NCI-H82 (cell line): ENCODE measurements at places on chromosomes 2 and 18.

- DNase-seq, result no peak
Measured at GRCh38 chr2:39448169-39448502, 11.1 kb upstream of the MAP4K3 start.

- no peak for DNase-seq
Measured at GRCh38 chr2:159322419-159322818, 35.9 kb upstream of the WDSUB1 start.

DNA sequence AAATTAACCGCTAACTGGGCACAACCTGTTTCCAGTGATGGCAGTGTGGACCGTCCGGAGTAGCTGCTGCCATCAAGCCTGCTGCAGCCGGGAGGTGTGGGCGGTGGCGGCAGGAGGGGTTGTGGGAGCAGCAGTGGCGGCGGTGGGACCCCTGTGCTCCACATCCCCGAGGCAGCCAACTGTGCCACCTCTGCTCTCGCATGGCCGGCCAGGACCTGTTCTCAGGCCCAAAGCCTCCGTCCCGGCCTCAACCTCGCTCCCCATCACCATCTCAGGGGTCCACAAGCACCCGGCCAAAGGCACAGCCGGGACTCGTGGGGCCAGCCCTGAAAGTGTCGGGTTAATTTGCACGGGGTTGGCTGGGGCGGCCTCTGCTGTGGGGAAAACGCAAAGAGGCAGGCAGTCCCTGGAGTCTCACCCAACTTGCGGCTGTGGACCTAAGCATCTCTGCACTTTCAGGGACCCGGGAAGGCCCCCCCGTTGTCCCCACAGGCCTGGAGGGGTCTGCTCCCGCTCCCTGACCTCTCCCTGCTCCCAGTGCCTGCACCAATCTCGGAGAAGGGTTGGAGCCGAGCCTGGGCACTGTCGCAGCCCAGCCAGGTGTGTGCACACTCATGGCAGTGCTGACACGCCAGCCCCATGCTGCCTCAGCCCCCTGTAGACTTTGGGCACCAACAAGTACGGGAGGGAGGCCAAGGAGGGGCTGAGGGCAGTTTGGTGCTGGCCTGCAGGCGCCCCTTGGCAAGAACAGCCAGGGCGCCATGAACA, 44.4 kb upstream of the PEX13 start:
- DNase-seq, result no peak

DNA sequence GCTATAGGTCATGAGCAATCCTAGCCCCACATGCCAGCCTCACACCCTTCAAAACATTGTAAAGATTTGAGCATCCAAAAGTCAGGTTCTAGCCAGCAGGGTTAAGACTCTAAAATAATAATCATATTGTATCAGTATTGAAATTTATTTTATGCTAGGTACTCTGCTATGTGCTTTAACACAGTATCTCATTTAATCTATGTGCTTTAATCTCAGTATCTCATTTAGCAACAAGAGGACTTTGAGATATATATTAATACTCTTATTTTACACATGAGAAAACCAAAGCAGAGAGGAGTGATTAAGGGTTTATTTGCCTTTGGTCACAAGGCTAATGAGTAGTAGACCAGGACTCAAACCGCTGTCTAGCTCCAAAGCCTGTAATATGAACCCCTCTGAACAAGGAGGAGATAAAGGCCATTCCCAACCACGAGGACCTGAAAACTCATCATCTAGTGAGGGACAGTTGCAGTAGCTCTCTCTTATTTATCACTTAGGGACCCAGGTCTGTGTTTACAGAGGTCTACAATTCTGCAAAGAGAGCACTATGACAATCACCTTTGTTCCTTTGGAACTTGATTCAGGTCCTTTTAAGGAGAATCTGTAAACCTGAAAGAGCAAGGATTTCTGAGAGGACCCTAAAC, 116.5 kb upstream of the SERTAD2 start:
- DNase-seq, result no peak

- no peak for DNase-seq
Measured at GRCh38 chr2:129058981-129059380, 740.3 kb upstream of the HS6ST1 start.

DNA sequence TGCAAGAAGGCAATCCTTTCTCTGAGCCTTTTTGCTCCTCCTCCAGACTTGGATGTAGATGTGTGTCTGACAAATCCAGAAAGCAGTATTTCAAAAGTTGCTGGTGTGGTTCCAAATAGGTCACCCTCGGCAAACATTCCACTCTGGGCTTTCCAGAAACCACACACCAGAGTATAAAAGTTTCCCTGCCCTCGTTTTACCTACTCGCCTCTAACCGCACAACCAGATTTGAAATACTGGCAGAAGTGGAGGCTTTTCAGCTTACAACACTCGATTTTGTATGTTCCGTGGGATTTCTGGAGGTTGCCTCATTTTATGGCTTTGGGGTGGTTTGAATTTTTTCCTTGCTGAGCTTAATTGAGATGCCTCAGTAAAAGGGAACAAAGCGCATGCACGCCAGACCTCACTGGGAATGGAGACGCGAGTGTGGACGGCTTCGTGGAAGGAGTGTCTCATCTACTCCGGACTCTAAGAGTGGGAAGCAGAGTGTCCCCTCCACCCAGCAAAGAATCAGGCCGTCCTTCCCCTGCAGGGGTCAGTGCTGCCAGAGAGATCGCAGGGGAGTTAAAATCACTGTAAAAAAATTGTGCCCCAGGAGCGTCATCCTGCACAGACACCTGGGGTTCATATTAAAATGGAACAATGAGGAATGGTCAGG, 44.0 kb upstream of the RPL31 start:
- DNase-seq, result no peak

DNA sequence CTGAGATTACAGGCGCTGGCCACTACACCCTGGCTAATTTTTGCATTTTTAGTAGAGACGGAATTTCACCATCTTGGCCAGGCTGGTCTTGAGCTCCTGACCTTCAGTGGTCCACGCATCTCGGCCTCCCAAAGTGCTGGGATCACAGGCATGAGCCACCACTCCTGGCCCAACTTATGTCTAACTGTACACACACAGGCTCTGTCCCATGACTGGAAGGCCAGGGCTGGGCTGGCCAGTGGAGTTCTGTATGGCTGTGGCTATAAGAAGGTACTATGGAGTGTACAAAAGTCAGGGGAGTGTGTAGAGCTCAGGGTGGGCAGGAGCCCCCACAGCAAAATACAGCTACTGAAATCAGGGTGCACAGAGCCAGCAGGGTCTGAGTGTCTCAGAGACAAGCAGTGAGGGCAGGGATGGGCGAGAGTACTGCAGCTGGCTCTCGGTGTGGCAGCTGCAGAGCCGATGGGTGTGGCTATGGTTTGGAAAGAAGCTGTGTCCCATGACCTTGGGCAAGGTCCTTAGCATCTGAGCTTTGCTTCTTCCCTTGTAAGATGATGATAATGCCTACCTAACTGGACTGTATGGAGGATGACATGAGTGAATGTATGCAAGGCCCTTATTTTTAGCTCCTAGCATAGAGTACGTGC, 10.4 kb upstream of the MSGN1 start:
- no peak for DNase-seq

DNA sequence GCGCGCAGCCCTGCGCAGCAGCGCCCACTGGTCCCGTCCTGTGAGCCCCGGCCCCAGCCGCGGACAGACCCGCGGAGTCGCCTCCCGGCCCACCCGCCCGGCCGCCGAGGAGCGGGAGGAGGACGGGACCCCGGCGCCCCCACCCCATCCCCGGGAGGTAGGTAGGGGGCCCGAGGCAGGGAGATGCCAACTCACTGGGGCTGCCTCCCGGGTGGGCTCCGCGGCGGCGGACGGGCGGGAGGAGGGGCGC, 160 bp downstream of the SPTBN1 start:
- DNase-seq, result no peak

DNA sequence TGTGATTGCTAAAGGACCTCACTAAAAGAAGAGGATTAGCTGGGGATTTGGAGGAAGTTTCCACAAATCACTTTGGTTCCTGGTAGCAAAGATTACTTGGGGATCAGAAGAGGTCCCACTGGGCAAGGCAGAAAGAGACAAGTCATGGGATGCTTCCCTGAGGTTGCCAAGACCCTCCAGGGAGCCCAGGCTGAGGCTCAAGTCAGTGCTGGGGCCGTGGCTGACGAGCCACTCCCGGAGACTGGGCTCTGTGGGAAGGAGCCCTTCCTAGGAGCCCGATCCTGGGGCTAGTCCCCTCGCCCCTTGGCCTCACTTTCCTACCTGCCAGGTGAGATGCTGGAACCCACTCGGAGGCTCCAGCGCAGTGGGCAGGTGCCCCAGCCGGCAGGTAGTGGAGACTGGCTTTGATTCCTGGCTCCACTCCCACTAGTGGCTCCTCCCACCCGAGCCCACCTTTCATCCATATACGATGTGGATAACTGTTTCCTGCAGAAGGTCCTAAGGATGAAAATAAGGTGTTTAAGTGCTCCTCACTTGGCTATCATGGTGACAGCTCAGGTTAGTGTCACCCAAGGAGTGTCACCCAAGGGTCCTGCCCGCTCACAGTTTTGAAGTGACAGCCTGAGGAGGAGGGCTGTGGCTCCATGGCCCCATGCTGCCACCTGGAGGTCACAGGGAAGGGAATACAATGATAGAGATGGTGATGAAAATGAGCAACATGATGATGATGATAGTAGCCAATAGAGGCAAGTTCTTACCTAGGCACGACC, 100.5 kb downstream of the CAPN13 start:
- peak; percentile 99 for DNase-seq

DNA sequence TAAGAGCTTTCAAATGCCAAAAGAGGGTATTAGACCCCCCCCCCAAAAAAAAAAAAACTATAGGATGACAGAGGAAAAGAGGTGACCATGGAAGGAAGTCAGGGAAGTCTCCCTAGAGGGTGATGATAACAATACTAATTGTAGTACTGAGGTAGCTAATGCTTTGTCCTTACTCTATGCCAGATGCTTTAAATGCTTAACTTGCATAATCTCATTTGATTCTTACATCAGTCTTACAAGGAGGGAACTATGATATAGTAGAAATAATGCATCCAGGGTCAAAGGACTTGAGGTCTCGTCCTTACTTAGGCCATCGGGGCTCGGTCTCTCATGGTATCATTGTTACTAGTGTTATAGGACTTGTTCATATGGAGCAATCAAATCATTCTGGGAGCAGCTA, 9.1 kb downstream of the IDH1 start:
- peak; percentile 59 for DNase-seq

DNA sequence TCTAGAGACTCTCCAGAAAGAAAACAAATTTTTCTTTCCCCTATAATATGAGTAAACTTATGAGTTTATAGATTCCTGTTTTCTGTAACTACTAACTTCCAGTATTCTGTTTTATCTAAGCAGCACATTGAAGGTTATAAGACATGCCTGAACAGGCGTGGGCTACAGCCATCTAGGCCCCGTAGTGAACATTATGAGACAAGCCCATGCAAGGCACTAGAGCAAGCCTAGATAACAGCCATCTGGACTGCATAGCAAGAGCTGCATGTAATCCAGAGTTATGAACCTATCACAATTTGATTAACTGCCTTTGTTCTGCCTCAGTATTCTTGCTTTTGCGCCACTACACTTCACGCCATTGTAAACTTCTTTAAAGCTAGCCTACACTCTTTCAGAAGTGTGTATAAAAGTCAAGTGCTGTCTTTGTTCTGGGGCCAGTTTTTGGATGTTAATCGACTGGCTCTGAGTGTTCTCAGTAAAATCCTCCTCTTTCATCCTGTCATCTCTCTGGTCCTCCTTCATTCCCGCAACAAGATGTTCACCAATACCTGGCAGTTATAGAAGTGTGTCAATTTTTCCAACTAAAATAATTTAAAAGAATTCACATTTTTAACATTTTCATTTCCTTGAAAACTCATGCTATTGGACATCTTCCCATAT, 3.0 kb upstream of the SULT1C3 start:
- DNase-seq, result no peak

- DNase-seq, result no peak
Measured at GRCh38 chr18:79604205-79604912, 75.2 kb upstream of the CTDP1 start.

DNA sequence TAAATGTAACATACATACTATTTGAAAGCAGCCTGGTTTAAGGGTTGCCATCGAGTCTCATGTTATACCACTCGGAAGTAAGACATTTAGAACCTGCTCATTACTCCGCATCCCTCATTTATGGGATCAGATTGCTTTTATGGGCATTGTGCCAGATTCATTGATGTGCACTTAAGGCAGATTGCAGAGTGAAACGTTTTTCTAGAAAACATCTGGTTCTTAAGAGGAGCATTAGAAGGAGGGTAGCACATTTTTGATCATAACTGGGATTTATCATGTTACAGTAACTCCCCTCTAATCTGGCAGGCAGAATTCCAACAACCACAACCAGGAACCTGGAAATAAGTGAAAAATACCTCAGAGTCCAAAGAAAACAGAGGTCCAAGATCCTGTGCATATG, 74.2 kb upstream of the GALNT3 start:
- DNase-seq, result peak; percentile 75

DNA sequence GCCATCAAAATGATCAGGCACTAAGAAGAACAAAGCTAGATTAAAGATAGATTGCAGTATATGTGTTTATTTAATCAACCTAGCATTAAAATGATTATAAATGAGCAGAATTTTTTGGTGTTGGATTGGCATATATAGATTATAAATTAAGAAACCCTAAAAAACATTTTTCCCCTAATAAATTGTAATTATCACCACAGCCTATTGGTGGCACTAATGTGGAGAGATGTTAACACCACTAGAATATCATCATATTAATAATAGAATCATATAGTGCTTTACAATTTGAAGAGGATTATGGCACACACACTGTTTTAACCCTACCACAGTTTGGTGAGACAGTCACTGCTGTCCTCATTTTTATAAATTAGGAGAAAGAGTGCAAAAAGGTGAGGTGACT, 112.4 kb upstream of the RND3 start:
- no peak for DNase-seq

DNA sequence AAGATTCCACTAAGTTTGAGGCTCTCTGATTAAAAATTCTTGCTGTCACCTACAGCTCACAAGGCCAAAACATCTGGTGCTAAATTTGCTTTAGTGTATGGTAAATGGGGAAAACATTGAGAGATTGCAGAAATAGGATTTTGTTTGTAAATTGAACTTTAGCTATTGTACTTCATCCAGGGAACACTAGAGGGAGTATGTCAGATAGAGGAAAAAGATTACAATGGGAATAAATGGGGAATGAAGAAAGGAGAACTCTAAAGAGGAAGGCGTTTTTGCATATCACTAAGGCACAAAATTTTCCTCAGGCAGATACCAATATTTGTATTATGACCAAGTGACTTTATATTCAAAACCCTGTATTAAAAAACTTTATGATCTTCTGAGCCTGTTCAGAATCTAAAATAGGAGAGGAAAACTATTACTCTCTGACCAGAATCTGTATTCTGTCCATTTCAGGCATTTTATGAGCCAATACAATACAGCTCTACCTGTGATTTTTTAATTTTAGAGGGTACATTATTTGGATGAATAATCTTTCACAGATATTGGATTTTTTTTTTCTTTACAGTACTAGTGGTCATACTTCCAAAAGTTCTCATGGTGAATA, 52.3 kb upstream of the ITGB6 start:
- peak; percentile 63 for DNase-seq
